Fibroblast of upper back skin (primary cell): ENCODE measurements at places on chromosomes 1 and 21.

- DNase-seq = peak; percentile 72
Measured at GRCh38 chr1:192133350-192133926, 24.8 kb upstream of the RGS18 start.

- no peak for DNase-seq
Measured at GRCh38 chr1:178962853-178963711, 62.6 kb upstream of the FAM20B start.

DNA sequence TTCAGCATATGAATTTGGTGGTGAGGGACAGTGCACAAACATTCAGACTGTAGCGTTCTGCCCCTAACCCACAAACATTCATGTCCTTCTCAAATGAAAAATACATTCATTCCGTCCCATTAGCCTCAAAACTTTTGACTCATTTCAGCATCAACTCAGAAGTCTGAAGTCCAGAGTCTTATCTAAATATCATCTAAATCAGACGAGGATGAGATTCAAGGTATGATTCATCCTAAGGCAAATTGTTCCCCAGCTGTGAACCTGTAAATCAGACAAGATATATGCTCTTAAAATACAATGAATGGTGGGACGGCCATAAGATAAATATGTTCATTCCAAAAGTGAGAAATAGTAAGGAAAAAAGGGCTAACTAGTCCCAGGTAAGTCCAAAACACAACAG is 1195.6 kb upstream of the ADGRL4 start:
- DNase-seq = no peak

DNA sequence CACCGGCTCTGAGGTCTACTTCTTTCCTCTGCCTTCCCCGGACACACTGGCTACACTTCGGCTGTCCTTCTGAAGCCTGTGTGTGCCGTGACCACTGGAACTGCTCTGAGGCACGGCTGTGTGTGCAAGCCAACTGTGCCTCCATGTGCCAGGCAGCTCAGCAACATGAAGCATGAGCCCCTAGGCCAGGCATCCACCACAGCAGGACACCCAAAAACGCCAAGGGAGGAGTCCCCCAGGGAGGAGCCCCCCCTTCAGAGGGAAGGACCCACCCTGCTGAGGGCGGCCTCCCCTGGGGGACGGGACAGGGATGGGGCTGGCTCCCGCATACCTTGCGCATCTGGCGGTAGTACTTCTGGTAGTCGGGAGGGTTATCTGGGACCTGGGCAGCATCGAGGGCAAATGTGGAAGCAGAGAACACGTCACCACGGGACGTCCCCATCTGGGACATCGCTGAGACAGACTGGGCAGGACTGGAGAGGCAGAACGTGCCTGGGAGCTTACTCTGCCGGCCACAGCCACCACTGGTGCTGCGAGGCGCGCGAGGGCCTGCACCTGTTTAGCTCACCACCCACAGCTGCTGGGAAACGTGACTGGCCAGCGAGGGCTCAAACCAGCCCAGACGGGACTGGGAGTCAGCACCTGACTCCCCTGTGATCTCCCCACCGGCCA is 20.5 kb downstream of the LSS start:
- no peak for DNase-seq

DNA sequence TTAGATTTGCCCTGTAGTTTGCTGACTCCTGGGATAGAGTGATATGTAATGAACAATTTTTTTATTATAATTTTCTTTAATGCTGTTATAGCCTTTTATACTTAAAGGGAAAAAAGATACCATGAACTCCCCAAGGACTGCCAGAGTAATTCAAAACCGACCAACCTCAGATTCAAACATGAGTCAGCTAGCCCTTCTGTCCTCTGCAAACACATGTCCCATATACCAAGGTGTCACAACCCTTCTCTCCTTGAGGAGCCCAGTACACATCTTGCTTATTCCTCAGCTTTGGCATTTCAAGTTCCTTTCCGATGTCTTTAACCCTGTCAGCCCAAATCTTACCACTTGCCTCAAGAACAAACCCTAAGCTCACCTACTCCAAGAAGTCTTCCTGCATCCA is 184.9 kb downstream of the KCNH1 start:
- DNase-seq = no peak

DNA sequence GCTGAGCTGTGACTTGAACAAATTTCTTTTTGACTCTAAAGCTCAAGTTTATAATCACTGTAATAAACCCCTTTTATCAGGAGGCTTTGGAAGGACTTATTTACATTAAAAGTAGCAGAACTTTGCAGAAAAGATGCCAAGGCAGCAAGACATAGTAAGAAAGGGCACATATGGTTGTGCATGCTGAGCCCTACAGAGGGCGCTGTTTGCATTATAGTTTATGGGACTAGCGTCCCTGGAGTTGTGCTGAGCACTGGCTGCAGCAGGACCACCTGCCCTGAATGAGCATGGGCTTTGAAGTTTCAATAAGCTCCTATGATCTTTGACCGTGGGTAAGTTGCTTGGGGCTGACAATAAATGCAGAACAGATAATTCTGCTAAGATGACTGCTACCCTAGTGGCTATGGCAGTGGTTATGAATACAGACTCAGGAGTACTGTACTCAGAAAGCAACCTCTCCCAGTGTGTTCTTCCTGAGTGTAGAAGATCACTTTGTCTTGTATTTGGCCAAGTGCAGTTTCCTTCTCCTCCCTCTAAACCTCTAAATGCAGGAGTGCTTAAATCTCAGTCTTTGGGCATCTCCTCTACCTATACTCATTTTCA is 45.4 kb upstream of the USP1 start:
- no peak for DNase-seq

DNA sequence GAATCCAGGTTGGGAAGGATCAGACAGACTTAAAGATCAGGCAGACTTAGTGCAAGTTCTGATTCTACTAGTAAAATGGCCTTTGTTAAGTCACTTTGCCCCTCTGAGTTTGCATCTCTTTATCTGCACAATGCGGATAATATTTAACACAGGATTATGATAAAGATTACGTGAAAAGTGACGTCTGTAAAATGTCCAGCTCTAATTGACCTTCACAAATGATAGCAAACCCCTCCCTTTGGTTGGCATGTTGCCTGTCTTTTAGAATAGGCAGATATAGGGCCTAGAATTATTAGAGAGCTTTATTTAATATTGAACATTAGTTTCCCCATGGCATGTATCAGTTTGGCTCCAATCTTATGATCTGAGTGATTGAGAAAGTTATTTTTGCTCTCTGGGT is 55.4 kb downstream of the C1orf21 start:
- no peak for DNase-seq

GRCh38 chr1:3251099-3251806 is 182.2 kb downstream of the PRDM16 start:
- no peak for DNase-seq

DNA sequence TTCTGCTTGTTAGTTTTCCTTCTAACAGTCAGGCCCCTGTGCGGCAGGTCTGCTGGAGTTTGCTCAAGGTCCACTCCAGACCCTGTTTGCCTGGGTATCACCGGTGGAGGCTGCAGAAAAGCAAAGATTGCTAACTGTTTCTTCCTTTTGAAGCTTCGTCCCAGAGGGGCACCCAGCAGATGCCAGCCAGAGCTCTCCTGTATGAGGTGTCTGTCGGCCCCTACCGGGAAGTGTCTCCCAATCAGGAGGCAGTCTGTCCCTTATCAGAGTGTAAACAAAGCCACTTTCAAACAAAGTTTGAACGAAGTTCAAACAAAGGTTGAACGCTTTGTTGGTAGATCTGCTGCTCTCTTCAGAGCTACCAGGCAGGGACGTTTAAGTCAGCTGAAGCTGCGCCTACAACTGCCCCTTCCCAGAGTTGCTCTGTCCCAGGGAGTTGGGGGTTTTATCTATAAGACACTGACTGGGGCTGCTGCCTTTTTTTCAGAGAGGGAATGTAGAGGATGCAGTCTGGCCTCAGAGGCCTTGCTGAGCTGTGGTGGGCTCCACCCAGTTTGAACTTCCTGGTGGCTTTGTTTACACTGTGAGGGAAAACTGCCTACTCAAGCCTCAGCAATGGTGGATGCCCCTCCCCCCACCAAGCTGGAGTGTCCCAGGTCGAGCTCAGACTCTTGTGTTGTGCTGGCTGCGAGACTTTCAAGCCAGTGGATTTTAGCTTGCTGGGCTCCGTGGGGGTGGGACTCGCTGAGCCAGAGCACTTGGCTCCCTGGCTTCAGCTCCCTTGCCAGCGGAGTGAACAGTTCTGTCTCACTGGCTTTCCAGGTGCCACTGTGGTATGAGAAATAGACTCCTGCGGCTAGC is 401.8 kb downstream of the SRGAP2C start:
- no peak for DNase-seq

DNA sequence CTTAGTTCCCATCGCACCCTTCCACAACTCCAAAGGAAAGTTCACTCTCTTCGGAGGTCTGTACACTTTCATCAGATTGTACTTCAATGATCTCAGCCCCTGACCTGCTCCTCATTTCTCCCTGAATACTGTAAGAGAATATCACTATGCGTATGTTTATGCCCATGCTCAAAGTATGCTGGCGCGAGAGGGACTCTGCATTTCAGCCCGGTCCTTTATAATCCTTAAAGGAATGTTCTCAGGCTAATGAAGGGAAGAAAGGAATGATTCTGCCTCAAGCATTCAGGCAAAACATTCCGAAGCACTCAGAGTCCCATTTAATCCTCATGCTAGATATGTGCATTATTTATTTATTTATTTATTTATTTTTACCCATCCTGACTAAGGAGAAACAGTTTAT is 76.8 kb downstream of the PLD5 start:
- no peak for DNase-seq

DNA sequence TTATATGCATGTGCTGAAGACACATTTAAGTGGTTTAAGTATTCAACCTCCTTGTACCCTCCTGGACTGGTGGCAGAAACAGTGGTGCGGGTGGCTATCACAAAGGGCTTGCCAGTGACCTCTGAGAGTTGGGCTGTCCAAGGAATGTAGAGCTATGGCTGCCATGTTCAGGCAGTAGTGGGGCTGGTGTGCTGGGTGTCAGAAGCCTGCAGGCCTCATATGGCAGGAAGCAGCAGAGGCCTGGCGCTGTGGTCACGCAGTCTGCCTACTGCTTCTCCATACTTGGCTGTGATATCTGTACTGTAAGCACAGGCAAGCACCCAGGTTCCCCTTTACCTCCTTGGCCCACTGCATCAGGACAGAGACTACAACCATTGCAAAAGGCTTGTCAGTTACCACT is 870.0 kb downstream of the LRRIQ3 start:
- no peak for DNase-seq

- no peak for DNase-seq
Measured at GRCh38 chr1:2438038-2438437, 25.7 kb upstream of the PEX10 start.

DNA sequence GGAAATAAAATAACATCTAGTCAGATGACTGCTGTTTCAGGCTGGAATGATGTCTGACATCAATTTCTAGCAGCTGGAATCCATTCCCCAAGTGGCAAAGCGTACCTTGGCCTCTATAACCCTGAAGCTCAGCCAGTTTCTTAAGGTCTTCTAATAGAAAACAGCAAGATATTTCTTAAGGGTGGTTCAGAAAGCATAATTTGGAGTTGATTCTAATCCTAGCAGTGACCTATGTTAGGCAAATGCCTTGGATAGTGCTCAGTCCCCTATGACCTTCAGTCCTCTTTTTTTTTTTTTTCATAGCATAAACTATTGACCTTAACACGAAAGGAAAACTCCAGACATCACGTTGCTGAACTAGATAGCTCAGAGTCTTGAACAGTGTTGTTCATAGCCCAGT is 56.5 kb downstream of the LAMC2 start:
- no peak for DNase-seq

GRCh38 chr1:185292237-185292636 is 24.8 kb downstream of the IVNS1ABP start:
- DNase-seq = no peak

GRCh38 chr1:117826540-117827078 is 102.8 kb downstream of the GDAP2 start:
- DNase-seq = peak; percentile 92

GRCh38 chr1:117026361-117026760 is 24.8 kb downstream of the CD101 start:
- DNase-seq = peak; percentile 49

DNA sequence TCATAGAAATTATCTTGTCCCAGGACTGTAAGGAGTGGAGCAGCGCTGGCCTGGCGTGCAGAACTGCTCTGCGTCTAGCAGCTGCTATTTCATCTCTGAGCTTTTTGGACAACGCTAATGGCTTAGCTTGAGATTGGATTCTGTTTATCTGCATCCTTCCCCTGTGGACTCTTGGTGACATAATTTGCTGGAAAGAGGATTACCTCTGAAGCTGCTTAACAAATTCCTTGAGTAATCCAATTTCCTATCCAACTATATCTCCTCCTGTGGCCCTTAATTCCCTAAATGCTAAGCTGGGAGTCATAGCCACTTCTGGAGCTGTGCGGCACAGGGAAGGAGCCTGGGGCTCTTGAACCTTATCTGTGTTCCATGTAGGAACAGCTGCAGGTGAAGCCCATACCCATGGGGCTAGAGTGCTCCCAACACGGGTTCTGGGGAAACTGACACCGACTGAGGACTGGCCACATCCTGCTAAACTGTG is 43.2 kb downstream of the IL6R start:
- DNase-seq = no peak

DNA sequence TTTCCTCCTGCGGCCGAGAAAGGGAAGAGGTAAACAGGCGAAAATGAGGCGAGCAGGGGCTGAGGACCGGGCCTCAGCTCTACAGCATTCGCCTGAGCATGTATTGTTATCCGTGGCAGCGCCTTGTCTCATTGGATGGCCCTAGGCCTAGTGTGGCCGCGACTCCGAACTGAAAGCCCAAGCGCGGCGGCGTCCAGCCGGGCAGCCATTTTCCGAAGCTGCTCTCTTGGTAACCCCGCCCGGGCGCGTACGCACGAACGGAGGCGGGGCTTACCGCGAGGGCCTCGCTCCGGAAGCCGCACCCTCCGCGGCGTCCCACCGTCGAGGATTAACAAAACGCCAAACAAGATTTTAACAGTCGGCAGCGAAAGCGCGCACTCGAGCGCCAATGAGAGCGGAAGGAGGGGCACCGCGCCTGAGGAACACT is 797 bp upstream of the USP1 start:
- no peak for DNase-seq

GRCh38 chr1:222886878-222887351 is 72.1 kb downstream of the DISP1 start:
- no peak for DNase-seq

DNA sequence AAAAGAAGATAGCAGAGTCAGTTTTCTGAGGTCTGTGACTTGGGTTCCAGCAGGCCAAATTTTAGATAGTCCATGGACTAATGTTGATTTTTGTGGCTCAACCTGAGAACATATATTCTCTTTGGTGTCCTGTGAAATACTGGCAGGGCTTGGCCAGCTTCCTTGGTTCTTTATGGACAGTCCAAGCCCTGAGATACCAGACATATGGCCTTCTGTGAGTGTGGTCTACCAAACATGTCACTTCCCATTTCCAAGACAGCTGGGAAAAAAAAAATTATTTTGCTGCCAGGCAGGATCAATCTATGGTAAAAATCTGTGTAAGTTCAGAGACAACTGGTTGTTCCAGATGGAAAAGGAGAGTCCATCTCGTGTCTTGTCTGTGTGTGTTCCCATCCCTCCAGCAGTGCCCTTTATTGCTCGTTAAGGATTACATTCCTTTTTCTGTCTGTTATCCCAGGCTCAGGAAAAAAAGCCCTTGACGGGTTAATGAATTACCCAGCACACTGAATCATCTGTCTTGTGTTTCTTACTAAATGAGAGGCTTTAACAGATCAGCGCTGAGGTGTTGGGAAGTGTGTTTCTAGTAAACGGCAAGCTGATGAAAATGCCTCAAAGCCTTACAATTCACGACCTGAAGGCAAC is 33.4 kb upstream of the XPR1 start:
- no peak for DNase-seq
